B cell (primary cell): ENCODE measurements at places on chromosomes 5 and 9.

- DNase-seq, result no peak
These were observed 174.3 kb downstream of the TRPM3 start for GRCh38 chr9:70947086-70947485.

DNA sequence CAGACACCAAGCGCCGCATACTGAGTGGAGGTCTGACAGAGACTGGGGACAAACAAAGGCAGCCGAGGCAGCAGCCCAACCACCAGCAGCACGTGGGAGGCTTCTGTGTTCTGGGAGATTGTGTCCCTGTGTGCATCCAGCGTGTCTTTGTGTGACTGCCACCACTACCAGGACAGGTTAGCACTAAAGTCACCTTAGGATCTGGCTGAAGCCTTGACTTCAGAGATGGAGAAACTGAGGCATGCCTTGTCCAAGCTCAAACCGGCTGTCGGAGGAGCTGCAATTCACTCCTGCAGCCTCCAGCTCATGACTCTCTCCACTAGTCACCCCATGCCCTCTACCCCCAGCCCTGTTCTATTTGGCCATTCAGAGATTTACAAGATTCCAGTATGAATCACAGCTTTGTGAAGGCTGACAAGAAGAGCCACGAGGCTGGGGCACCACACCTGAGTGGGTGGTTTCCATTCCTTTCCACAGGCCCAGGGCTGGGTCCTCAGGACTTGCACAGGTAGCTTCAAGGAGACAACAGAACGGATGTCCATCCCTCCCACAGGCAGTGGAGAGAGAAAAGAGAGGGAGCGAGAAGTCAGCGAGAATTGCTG is 69.3 kb downstream of the SHB start:
- DNase-seq, result no peak

DNA sequence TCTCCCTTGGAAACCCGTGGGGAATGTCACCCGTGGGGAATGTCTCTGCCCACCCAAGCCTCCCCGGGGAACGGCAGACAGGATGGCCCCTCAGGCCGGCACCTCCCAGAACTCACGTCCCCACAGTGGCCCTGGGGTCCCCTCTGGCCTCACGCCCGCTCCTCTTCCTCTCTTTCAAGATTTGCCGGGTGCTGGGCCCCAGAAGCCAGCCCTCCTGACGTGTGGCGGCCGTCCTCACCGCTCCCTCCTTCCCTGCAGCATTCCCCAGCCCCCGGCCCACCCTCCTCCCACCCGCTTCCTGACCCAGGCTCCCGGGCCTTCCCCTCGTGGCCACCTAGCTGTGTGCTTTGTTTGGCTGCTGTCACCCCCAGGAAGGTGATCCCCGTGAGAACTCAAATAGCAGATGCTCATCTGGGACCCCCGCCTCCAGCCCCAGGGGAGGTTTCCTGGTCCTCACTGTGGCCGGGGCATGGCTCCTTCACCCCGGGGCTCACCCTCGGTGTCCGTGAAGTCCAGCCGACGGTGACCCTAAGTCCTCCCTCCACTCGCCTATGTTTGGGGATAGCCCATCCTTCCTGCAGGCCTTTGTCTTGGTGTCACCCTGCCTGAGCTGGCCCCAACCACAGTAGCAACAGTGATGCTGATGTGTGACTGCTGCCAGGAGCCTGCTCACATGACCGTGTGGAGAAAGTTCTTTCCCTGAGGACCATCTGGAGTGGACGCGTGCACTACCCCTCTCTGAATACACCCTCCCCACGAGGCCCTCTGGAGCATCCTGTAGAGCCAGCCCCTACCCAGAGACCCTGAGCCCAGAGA is 163.3 kb upstream of the IER5L start:
- no peak for DNase-seq

- DNase-seq, result no peak
These were observed 126.4 kb downstream of the LRRC70 start for GRCh38 chr5:62705022-62705421.

- DNase-seq, result no peak
These were observed 93.3 kb upstream of the MAP1B start for GRCh38 chr5:72013766-72014624.

- no peak for DNase-seq
These were observed 1030.2 kb downstream of the EFNA5 start for GRCh38 chr5:106640511-106640910.

GRCh38 chr5:124253203-124253810 is 493.1 kb downstream of the ZNF608 start:
- DNase-seq, result no peak

DNA sequence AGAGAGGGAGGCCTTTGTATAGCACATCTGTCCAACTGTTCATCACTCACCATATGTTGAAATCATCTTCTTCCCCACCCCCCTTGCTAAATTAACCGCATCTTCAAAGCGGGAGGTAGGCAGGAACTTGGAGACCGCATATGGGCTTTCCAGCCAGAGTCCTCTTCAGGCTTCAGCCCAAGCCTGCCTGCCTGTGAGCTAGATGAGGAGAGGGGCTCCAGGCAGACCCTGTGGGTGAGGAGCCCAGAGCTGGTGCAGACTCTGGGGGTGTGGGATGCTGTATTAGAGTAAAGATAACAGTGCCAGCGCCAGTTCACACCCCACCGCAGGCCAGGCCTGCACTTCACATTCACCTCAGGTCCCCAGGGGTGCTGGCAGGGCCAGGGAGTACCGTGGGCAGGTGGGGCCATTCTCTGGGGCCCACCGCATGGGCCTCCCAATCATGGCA is 16.2 kb downstream of the PRRC2B start:
- DNase-seq, result no peak

- no peak for DNase-seq
These were observed 23.9 kb downstream of the SLC46A2 start for GRCh38 chr9:112866662-112867274.

DNA sequence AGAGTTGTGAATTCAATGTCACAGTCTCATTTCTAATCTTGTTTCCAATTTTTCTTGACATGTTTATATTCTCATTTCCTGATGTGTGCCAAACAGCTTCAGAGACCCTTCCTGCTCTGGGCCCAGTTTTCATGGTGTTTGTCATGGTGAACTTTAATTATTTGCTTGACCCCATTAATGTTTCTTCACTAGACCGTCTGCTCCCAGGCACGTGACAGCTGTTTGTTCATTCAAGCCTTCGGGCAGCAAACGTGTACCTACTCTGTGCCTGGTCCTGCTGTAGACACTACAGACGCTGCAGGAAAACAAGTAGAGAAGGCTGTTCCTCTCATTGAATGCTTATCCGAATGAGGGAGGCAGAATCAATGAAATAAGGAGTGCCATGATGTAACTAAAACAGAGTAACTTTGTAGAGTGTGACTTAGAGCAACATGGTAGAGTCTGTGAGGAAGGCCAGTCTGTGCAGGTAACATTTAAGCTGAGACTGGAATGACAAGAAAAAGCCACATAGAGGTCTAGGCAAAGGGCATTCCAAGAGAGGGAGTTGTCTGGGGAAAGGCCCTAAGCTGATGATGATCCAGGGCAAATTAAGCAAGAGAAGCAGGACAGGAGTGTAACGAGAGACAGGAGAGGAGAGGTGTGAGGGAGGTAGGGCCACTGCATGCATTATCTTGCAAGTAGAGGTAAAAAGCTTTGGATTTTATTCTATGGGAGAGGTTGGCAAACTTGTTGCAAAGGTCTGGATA is 191.4 kb downstream of the SEMA5A start:
- no peak for DNase-seq

- no peak for DNase-seq
These were observed 742.0 kb upstream of the RGMB start for GRCh38 chr5:98031496-98031895.

DNA sequence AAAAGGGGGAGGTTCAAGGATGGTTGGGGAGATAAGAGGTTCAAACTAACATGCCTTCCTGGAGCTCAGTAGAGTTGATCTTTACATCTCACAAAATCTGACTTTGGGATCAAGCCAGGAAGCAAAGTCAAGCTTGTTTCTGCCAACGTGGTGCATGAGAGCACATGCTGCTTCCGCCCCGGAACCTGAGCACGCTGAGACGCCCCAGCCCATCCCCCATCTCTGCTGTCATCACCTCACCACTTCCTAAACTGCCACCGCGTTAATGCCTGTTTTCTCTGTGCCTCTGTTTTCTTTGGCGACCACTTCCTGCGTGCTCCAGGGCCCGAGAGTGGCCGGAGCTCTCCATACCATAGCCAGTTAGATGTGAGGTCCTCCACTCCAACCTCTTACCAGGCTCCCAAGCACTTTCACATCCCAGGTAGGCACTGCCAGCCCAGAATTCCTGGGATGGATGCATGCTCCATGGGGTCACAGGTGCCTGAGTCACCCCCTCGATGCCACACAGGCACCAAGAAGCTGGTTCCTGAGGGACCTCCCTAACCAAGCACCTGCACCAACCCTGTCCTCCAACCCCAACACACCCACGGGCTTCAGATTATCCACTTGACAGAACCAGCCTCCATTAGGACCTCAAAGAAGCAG is 31.2 kb upstream of the AFAP1L1 start:
- DNase-seq, result peak; percentile 39

GRCh38 chr9:27210588-27210987 is 86.4 kb downstream of the EQTN start:
- DNase-seq, result no peak

- DNase-seq, result no peak
These were observed 81.8 kb downstream of the TRIM36 start for GRCh38 chr5:115087951-115088350.

- no peak for DNase-seq
These were observed 153.5 kb downstream of the ZNF608 start for GRCh38 chr5:124592891-124593290.

DNA sequence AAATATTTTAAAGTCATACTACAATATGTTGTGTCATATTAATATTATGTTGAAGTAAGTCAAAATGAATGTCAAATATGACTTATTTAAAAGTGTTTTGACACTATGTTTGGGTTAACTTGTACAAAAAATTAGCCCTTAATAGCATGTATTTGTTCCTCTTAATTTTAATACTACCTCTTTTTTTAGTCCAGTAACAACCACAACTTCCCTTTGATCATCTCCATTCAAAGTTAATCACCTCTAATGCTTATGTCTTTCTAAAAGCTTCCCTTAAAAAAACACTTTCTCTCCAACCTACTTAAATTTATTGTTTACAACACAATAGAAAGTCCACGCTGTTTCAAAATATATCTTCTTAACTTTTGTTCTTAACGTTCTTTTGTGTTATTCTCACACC is 9.6 kb downstream of the SLCO4C1 start:
- DNase-seq, result peak; percentile 5

GRCh38 chr5:73451224-73452130 is 2.9 kb upstream of the FOXD1 start:
- DNase-seq, result peak; percentile 12

DNA sequence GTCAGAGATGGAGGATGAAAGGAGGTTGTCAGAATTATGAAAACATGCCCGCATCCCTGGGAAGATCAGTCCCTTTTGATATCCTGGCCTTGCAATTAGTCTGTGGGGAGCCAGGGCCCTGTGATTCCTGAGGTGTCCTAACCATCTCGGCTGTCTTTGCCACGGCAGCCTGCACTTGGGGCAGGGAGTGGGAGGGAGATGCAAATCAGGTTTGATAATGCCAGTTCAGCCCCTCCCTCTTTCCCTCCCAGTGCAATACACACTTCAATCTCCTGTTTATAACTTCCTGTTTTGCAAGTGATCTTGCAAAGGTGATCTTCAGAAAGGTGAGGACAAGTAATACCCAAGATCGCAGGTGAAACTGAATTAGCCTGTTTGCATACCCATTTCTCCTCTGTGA is 114.0 kb upstream of the ALDH1B1 start:
- no peak for DNase-seq
